ENCODE measurements at places on chromosomes 16 and 17.

DNA sequence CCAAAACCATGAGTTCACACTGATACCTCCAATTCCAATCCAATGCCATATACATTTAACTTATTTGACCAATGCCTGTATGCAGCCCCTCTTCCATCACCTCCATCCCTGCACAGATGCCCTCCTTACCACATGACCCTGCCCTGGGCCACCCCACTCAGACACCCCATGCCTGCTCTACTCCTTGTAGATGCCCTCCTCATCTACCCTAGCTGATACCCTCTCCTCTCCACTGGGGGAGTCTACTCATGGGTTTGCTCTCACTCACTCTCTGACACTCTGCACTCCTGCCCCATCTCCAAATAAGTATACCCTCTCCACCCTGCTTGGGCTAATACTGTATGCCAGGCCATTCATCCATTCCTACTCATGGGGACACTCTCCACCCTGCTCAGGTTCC, 16.0 kb upstream of the CMTM4 start:
- no peak for DNase-seq

DNA sequence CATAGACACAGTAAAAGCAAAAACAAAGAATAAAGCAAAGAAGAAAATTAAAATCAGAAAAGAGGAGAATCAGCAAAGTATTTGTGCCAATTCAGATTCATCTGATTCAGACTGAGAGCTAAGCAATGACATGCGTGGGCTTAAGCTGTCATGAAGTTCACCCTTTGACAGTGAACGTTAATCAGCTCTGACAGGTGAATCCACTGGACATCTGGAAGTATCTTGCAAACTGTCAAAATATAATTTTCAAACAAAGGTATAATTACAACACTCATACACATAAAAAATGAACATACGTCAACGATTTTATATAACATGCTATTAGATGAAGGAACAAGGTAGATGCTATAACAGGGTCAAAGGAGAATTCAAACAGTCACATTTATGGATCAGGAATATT, 596.3 kb upstream of the SALL1 start:
- DNase-seq = no peak

GRCh38 chr17:41932816-41933389, 2.5 kb downstream of the ODAD4 start:
- DNase-seq = no peak

DNA sequence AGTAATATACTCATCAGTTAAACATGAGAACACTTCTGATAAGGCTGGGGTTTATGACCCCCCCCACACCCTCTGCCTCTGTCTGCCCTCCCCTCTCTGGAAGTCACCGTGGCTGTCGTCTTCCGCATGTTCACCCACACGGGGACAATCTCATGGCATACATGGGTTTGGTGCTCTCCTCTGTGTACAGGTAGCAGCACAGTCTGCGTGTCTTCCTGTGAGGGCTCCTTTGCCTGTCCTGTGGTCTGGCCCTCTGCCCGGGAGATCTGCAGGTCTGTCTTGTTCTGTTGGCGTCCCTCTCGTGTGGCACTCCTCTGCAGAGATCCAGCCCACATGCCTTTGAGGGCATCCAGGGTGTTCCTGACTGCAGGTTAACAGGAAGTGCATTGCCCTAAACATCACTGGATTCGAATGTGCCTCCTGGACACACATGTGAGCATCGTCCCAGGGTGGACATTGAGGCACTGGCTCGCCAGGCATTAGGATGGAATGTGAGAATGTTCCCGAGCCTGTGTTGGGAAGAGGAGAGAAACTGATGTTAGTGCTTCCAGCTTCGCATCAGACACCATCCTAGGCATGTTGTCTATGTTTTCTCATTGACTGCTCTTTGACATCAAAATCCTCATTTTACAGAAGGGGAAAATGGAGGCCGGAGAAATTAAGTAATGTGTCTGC, 54.5 kb downstream of the NKD1 start:
- no peak for DNase-seq

GRCh38 chr17:34706029-34706428, 126.6 kb downstream of the TMEM132E start:
- DNase-seq = no peak

DNA sequence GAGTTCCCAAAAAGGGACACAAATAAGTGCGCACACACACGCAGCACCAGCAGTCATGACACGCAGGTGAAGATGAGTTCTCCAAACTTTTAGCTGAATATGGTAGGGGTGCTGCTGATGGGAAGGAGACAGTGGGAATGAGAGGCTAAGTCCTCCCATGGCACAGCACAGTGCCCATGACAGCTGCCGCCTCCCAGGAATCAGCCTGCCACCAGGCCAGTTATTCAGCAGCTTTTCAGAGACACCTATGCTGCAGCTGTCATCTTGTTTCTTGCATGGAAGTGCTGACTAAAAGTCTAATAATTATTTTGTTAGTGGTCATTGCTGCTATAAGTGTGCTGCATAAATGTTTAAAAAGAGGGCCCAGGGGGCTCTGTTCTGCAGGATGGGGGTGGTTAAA, 12.2 kb downstream of the WFIKKN2 start:
- no peak for DNase-seq

DNA sequence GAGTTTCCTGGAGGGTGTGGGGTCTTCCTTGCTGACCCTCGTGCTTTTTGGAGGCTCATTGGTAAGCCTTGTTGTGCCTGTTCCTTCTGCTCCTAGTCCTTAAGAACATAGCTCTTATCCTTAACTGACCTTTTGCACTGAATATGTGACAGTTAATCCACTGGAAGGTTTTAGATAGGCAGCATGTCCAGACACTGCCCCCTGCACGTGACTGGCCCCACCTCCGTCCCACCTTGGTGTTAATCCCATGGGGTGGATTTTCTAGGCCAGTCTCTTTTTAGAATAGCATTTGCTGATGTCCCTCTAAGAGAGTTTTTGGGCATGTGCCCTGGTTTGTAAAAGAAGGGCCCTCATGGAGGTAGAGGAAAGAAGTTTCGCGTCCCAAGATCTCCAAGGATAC, 58.3 kb downstream of the RBFOX1 start:
- no peak for DNase-seq

GRCh38 chr16:89442588-89442987, 47.8 kb downstream of the ANKRD11 start:
- no peak for DNase-seq

- no peak for DNase-seq
Observed at GRCh38 chr16:57541754-57542435, 548 bp upstream of the ADGRG5 start.

GRCh38 chr16:23835390-23836077, at the start of gene PRKCB:
TSS of gene PRKCB (plus strand) at chr16:23835983.
- no peak for DNase-seq

All from GM12864 (cell line).